ENCODE measurements at places on chromosomes 11 and 22.

- no peak for DNase-seq
Measured at GRCh38 chr22:26610996-26611395, 6.8 kb downstream of the CRYBB1 start.

GRCh38 chr11:34261820-34262219 lies 96.0 kb downstream of the ABTB2 start:
- no peak for DNase-seq

DNA sequence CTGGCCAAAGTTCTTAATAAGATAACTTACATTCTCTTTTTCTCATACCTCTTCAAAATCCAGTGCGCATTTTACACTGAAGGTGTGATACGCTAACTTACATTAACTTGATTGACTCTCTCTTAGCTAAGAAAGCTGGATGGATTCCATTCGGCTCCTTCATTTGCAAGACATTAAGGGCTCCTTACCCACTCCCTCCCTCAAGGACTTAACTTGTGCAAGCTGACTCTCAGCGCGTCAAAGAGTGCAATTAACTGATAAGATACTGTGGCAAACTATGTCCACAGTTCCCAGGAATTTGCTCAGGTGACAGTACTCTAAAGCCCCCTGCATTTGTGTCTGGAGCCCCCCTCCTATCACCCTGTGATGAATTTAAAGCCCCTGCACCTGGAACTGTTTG lies 6.4 kb upstream of the RFPL1 start:
- DNase-seq: no peak

GRCh38 chr11:106152824-106153223 lies 75.4 kb downstream of the AASDHPPT start:
- no peak for DNase-seq

GRCh38 chr11:100098560-100098959 lies 588.5 kb upstream of the ARHGAP42 start:
- no peak for DNase-seq

DNA sequence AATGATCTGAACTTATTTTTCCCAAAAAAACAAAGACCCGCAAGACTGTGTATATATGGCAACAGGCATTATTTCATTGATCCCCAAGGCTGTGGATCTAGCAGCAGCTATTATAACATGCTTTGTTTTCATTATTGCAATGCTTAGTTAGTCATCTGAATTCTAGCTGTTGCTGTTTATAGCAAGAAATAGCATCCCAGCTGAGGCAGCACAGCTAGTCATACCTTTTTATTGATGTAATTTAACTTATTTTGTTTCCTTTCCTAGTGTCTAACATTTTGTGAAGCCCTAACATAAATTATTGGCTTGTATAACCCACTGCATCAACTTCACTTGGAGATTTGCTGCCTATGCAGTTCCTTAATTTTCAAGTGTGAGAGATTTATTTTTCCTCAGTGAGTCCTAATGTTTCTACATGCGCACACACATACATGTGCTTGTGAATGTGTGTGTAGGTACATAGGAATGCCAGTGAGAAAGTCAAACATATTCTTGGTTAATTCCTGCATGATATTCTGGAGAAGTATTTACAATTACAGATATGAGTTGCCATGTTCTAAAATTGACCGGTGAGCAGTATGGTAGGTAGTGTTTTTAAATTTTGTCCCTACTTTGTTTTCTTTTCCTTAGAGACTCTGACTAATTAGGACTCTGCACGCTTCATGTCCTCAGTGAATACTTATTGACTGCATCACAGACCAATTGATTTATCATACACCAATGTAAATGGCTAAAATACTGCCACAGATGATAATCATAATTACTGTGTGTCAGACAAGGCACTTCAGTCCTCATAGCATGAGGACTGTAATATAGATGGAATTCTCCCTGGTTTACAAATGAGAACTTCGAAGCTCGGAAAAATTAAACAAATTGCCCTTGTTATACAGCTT lies 119.3 kb downstream of the WNT11 start:
- DNase-seq: no peak

DNA sequence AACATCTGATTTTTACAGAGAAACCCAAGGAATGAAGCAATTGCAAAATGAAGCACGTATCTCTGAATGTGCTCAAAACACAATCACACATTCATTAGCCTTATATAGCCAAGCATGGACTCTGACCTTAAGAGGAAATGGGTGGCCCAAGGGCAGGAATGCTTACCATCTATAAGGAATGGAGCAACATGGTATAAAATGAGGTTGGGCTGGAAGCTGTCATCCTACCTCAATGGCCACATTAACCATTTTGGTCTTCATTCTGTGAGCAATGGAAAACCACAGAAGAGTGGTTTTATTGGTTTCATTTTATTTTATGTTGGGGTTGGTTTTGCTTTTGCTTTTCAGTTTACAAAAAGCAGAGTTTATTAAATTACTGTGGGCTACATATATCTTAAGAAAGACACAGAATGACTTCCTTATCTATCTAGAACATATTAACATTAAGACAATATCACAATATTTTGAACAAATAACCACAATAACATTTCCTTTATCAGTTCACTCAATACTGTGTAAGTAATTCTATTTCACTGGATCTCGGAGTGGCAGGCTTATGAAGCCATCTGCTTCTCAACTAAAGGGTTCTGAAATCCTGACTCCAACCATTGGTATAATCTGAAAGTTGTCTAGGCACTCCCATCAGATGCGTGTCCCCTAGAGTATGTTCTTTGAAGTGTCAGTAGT lies 10.8 kb upstream of the MS4A13 start:
- no peak for DNase-seq
